Neural crest cell (in vitro differentiated cells): ENCODE measurements at places on chromosomes 6 and 20. TPM values are rescaled to one million over a fixed set of nuclear protein-coding genes. Genes with fewer than 3 reads are reported as not detected.
A peak's percentile ranks its signal among the peaks of the same experiment; 100 is the strongest.

DNA sequence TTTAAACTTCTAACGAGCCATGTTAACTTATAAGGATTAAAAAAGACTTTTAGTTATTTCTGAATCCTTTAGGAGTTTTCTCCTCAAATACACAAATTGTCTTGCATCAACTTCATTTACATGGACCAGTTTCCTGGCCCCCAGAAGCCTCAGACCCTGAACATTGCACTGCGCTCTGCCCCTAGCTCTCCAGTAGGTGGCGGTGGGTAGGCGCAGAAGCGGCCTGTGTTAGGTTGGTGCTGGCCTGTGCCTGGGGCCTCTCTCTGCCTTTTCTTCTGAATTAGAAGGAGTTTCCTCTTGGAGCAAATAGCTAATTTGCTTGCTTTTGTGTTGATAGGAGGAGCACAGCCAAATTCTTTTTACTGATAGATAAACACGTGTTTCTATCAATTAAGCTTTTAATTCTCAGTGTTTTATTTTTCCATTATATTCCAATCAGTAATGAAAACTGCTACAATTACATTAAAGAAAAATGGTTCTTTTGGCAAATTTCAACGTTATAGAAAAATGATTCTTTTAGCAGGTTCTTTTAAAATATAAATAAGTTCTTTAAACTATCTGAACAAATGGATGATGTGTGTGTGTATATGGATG, 44.4 kb downstream of the DTD1 start:
- DNase-seq, result peak; percentile 77

- DNase-seq, result no peak
These were observed 9.7 kb downstream of the BTN3A1 start for GRCh38 chr6:26411751-26412150.

The ZNF165 gene
- 0.91 and 0.98 TPM in 2 replicates for total RNA-seq

The LPA gene
- 0.43 and 0.65 TPM in 2 replicates for total RNA-seq

The HLA-DRB5 gene
- total RNA-seq, result not detected in 2 replicates

The COL10A1 gene
- total RNA-seq, result not detected in 2 replicates

The ANGPT4 gene
- 0.07 TPM in 1 of 2 replicates, not detected in the other for total RNA-seq

- no peak for DNase-seq
These were observed 78.0 kb downstream of the RWDD2A start for GRCh38 chr6:83270971-83271719.

DNA sequence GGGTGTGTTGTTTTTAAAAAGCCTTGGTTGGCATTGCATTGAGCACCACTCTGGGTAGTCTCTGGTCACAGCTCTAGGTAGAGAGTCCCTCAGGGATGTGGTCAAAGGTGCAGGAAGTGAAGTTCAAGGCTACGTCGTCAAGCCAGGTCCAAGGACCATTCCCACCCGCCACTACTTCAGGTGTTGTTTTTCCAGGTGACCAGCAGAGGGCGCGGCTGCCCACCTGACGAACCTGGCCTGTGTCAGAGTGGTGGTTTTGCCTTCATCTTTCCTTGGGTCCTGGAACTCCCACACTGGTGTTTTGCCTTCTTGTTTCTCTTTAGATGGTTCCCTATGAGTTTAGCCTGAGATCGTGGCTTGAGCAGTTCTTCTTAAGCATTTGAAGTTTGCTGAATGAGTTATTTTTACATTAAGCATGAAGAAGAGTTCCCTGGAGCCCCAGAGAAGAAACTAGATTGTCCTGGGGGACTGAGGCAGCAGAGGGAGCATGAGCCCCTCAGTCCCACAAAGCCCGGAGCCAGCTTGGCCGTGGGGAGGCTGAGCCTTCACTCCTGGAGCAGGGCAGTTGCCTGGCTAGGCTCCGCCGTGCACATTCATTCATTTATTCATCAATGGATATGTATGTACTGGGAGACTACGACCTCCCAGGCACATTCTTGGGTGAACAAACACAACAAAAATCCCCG, 5.6 kb upstream of the PHACTR3 start:
- DNase-seq, result peak; percentile 40

DNA sequence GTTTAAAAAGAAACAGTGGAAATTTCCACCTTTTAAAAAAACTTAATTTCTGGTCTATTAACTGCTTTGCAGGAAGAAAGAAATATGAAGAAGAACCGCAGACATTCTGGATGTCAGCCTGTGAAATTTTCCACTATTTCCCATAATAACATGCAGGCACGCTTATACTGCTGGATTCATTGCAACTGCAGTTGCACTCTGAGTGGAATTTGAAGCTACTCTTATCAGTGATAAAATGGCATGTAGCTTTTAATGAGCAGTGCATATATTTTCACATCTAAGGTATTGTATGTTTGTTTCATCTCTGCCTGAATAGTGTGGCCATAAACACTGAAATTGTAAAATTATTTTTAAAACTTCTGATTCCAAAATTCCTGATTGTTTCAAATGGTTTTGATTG, 28.2 kb downstream of the NCOA3 start:
- no peak for DNase-seq
